ENCODE measurements at places on chromosomes 1 and 21.

- H3K36me3 ChIP-seq, result no peaks in the 10 kb centered on the region
- no peaks in the 10 kb centered on the region for H3K4me1 ChIP-seq
- DNase-seq, result no peak
- H3K27ac ChIP-seq, result no peak overlapping the region
- H3K27me3 ChIP-seq, result no peaks in the 10 kb centered on the region
Measured at GRCh38 chr1:172405912-172406311, 14.6 kb upstream of the C1orf105 start.

DNA sequence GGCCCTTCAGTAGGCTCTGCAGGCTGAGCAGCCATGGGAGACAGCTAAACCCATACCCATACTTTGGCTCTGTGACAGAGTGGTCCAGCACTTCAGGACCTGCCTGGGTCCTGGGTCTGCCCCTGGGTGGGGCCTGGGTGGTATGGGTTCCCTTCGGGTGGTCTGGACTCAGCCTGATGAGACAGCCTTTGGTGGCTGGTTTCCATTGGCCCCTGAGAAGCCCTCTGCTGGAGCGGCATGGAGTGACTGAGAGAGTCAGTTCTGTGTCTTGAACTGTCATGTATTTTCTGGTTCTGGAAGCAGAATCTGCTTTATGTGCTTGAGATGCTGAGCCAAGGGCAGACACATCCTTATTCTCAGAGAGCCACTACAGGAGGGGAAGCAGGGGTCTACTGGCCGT, 31.3 kb upstream of the KCNA2 start:
- no peaks in the 10 kb centered on the region for H3K36me3 ChIP-seq
- peaks cover 43% of the 10 kb centered on the region for H3K4me1 ChIP-seq
- no peak overlapping the region for H3K4me3 ChIP-seq
- no peaks in the 10 kb centered on the region for H3K27me3 ChIP-seq
- DNase-seq, result no peak
- H3K27ac ChIP-seq, result no peak overlapping the region

DNA sequence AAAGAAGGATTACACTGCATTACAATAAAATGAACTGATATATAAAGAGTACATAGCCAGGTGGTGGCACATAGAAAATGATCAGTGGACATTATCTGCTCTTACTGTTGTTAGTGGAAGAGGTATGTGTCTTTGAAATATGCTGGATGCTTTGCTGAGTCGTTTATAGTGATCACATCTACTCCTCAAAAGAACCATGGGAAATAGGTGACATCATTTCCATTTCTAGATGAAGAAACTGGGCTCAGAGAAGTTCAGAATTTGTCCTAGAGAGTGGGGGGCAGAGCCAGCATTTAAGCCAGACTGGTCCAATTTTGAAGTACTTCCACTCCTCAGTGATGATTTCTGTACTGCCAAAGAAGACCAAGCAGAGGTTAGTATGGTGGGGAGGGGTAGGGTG, 34.0 kb upstream of the BACH1 start:
- H3K4me3 ChIP-seq, result no peak overlapping the region
- no peak overlapping the region for H3K27ac ChIP-seq
- DNase-seq, result no peak
- H3K27me3 ChIP-seq, result no peaks in the 10 kb centered on the region
- H3K4me1 ChIP-seq, result no peaks in the 10 kb centered on the region

DNA sequence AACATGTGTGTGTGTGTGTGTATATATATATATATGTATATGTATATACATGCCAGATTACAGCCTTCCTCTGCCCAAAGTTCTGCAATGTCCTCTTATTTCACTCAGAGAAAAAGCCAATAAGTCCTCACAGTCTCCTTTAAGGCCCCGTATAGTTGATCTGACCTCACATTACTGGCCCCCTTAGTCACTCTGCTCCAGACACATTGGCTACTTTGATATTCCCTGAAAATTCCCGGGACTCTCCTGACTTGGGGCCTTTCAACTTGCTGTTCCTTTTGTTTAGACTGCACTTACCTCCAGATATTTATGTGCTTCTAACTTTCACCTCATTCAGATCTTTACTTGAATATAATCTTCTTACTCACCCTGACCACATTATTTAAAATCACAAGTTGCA, 4.2 kb upstream of the BSDC1 start:
- H3K36me3 ChIP-seq, result no peaks in the 10 kb centered on the region
- no peak overlapping the region for H3K4me3 ChIP-seq
- no peaks in the 10 kb centered on the region for H3K27me3 ChIP-seq
- no peak for DNase-seq

- H3K4me1 ChIP-seq, result no peaks in the 10 kb centered on the region
Measured at GRCh38 chr1:28935293-28935692, 20.9 kb downstream of the EPB41 start.

Data from left lung (tissue), 14 donors.